GM23248 (cell line): ENCODE measurements at places on chromosomes 3 and 15.

- peak; percentile 95 for DNase-seq
These were observed 2.6 kb upstream of the FLNB start for GRCh38 chr3:58005669-58006068.

- DNase-seq, result peak; percentile 64
These were observed 143.7 kb upstream of the ZNF385D start for GRCh38 chr3:21894459-21895340.

DNA sequence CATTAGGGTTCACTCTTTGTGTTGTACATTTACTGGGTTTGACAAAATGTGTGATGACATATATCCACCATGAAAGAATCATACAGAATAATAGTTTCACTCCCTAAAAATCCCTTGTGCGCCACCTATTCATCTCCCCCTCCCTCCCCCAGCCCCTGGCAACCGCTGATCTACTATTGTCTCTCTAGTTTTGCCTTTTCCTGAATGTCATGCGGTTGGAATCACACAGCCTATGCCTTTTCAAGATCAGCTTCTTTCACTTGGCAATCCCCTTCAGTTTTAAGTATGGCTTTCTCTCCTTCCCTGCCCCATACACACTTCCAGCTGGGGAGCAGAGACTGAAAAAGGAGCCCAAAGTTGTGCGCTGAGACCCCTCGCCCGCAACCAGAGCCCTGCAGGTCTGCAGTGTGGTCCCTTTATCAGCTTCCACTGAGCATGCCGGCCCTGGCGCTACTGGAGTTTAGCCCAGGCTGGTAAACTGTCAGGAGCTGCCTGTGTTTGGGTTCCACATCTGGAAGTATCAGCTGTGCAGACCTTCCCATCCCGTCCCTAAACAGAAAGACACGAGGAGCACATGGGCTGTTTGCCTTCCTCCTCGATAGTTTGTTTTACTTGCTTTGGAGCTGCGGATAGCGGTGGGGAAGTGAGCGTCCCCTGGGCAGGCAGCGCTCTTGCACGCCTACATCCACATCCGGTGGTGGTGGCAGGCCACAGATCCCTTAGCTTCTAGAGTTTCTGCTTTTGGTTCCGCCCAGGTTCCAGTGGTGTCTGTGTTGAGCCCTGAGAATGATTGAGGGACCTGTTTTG is 12.3 kb downstream of the BOC start:
- no peak for DNase-seq

- DNase-seq, result no peak
These were observed at the start of gene DPPA2 for GRCh38 chr3:109316162-109316730. TSS of gene DPPA2 (minus strand) at chr3:109316517. CDS start at chr3:109314542, 1,975 bp downstream.

GRCh38 chr3:168094580-168094876 is 1.2 kb downstream of the GOLIM4 start:
- DNase-seq, result no peak

DNA sequence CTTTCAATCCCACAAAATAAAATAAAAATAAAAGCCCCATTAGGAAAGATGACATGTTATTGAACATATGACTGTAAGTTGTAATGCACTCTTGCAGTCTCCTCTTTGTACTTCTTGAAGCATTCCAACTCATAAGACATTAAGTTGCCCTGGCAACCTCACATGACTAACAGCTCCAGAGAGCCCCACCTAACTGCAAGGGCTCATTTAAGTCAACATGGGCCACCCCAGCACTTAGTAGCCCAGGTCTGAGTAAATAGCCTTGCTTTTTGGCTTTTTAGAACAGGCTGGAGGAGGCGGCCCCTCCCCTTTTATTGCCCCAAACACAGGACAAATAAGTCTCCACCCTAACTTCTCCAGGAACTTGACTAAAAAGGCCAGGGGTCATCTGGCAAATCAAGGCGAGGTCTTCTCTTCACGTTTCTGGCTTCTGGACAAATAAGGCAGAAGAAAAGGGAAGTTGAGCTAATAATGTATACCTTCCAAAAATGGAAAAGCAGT is 135.1 kb downstream of the TMCO5A start:
- DNase-seq, result peak; percentile 97

DNA sequence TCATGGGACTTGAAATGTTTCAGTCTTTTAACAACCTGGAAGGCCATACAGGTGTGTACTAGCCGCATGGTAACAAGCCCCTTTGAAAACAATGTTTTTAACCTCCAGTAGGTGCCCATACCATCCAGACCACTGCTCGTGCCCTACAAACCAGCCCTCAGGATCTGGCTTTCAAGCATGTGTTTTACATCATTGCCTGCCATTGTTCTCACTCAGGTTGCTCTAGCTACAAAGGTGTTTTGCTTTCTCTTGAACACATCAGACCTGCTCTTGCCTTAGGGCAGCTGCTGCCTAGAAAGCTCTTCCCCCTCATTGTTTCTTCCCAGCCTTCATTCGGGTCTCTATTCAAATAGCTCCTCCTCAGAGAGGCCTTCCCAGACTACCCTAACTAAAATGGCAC is 32.3 kb upstream of the MAP3K13 start:
- no peak for DNase-seq

DNA sequence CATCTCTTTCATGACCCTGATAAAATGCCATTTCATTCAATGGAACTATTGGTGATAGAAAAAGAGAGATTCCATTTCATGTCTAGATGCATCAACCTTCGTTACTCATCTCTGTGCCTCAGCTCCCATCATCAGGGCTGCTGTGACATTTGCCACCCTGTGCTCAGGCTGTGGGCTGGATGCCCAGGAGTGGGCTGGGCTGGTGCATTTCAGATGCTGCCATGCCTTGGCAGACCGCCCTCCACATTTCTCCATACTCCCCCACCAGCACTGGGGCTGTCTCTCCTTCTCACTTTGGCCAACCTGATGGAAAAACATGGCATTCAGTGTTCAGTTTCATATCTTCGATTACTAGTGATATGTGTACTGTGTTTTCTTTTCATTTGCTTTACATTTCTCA is 59.1 kb downstream of the DNASE1L3 start:
- DNase-seq, result peak; percentile 25

- no peak for DNase-seq
These were observed 14.0 kb upstream of the STAC start for GRCh38 chr3:36366308-36366707.

DNA sequence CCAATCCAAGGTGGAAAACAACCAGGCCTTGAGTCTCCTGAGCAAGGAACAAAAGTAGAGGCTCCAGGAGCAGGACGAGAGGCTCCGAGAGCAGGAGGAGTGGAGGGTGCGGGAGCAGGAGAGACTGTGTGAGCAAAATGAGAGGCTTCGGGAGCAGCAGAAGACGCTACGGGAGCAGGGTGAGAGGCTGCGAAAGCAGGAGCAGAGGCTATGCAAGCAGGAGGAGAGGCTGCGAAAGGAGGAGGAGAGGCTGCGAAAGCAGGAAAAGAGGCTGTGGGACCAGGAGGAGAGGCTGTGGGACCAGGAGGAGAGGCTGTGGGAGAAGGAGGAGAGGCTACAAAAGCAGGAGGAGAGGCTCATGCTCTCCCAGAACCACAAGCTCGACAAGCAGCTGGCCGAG is 60.3 kb upstream of the UBE2Q2 start:
- no peak for DNase-seq

- DNase-seq, result no peak
These were observed 9.3 kb downstream of the TLE3 start for GRCh38 chr15:70088455-70088854.
